ENCODE measurements at places on chromosomes 16 and 17. TPM values are rescaled to one million over a fixed set of nuclear protein-coding genes. Genes with fewer than 3 reads are reported as not detected.

GRCh38 chr16:69194488-69194887 is 7.5 kb downstream of the SNTB2 start:
- H3K27ac ChIP-seq = no peak overlapping the region
- DNase-seq = no peak
- H3K36me3 ChIP-seq = no peaks in the 10 kb centered on the region
- H3K27me3 ChIP-seq = no peaks in the 10 kb centered on the region
- H3K4me1 ChIP-seq = no peaks in the 10 kb centered on the region
- H3K4me3 ChIP-seq = no peak overlapping the region

DNA sequence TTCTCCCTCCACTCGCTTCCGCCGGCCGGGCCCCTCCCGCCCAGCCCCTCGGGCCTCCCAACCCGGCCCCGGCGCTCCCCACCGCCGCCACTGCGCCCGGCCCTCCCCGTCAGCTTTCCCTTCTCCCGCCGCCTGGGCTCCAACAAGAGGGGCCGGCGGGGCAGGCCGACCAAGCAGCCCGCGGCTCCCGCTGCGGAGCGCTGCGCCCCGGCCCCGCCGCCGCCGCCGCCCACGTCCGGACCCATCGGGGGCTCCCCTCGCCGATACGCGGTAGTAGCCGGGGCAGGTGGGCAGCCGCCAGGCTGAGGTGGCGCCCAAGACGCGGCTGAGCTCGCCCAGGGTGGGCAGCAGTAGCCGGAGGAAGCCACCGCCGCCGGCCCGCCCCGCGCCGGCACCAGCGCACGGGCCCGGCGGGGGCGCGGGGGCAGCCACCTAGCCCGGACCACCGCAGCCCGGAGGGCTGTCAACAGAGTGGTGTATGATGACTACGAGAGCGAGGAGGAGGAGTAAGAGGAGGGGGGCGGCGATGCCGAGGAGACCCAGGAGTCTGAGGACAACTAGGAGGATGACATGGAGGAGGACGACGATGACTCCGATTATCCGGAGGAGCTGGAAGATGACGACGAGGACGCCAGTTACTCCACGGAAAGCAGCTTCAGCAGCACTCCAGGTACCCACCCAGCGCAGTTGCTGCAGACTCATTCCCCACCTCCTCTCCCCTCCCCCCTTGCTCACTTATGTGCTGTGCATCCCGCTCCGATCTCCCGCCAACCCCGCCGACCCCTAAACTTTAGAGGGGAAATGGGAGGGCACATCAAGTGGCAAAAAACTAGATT is 498 bp downstream of the LRRC37B start:
- H3K4me1 ChIP-seq = peaks cover 10% of the 10 kb centered on the region
- H3K36me3 ChIP-seq = no peaks in the 10 kb centered on the region
- H3K27ac ChIP-seq = no peak overlapping the region
- H3K27me3 ChIP-seq = no peaks in the 10 kb centered on the region

- peak; percentile 33 for DNase-seq
- H3K4me1 ChIP-seq = no peaks in the 10 kb centered on the region
- H3K4me3 ChIP-seq = no peak overlapping the region
- H3K27ac ChIP-seq = no peak overlapping the region
- H3K27me3 ChIP-seq = no peaks in the 10 kb centered on the region
- H3K36me3 ChIP-seq = no peaks in the 10 kb centered on the region
Measured at GRCh38 chr17:36608794-36609497, 7.6 kb downstream of the MRM1 start.

Gene KRTAP4-4
- not detected for polyA plus RNA-seq

Gene SLC16A13
- polyA plus RNA-seq = 4.8 TPM
